ENCODE measurements at places on chromosomes 16 and 17.

- DNase-seq, result no peak
These were observed 18.8 kb upstream of the ERN1 start for GRCh38 chr17:64148699-64149098.

GRCh38 chr17:40074871-40075200 is 12.1 kb downstream of the THRA start:
- no peak for DNase-seq

- no peak for DNase-seq
These were observed 19.5 kb downstream of the ZNF652 start for GRCh38 chr17:49342575-49342936.

- no peak for DNase-seq
These were observed 309.6 kb downstream of the KCNJ2 start for GRCh38 chr17:70478902-70479301.

Data from CD4-positive, alpha-beta T cell treated with Interleukin-4 for 4 hours (primary cell).